ENCODE measurements at places on chromosomes 2 and 18.

DNA sequence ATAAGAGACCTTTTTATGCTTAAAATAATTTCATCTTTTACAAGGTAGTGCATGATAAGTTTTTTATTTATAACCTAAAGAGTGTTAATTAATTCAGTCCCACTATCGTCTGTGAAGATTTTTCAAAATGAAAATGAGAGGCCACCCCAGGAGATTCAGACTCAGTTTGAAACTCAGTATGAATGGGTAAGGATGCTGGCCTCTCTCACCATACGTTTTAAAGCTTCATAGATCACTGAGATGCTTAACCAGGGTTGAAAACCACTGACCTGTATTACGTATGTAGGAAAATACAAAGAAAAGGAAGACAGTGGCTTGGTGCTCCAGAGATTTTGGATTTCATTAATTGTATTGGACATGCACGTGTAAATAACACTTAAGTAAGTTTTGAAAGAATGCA lies 278.7 kb downstream of the FSIP2 start:
- no peaks in the 10 kb centered on the region for H3K36me3 ChIP-seq
- no peaks in the 10 kb centered on the region for H3K27me3 ChIP-seq
- H3K27ac ChIP-seq = no peak overlapping the region
- no peak overlapping the region for H3K4me3 ChIP-seq
- no peaks in the 10 kb centered on the region for H3K4me1 ChIP-seq

GRCh38 chr2:203685081-203685621 lies 21.3 kb upstream of the CD28 start:
- DNase-seq = peak; percentile 88
- H3K27me3 ChIP-seq = no peaks in the 10 kb centered on the region
- peak overlapping the region; percentile 96 for H3K27ac ChIP-seq
- no peaks in the 10 kb centered on the region for H3K36me3 ChIP-seq
- peak overlapping the region; percentile 47 for H3K4me3 ChIP-seq
- H3K4me1 ChIP-seq = peaks cover 90% of the 10 kb centered on the region

DNA sequence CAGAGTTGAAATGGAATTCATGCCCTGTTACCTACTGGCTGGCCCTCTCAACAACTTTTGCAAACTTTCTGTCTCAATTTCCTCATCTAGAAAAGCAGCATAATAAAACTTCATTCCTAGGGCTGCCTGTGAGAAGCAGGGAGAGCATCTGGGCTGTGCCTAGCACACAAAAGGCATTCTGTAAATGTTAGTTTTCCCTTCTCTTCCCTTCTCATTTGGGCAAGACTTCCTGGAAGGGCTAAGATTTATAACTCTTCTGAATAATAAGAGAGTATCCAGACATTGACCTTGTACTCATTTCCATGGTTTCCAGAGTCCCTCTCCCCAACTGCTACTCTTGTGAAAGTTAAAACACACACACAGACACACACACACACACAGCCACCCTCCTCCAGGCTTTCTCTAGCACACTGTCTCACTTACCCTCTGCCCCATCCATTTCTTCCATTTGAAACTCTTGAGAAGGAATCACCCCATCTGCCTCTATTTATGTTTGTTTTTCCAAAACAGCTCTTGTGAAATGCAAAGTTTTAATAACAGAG lies 302.1 kb downstream of the SMAD2 start:
- no peaks in the 10 kb centered on the region for H3K4me1 ChIP-seq
- no peak overlapping the region for H3K27ac ChIP-seq
- no peaks in the 10 kb centered on the region for H3K36me3 ChIP-seq
- DNase-seq = no peak
- H3K27me3 ChIP-seq = no peaks in the 10 kb centered on the region
- H3K4me3 ChIP-seq = no peak overlapping the region

DNA sequence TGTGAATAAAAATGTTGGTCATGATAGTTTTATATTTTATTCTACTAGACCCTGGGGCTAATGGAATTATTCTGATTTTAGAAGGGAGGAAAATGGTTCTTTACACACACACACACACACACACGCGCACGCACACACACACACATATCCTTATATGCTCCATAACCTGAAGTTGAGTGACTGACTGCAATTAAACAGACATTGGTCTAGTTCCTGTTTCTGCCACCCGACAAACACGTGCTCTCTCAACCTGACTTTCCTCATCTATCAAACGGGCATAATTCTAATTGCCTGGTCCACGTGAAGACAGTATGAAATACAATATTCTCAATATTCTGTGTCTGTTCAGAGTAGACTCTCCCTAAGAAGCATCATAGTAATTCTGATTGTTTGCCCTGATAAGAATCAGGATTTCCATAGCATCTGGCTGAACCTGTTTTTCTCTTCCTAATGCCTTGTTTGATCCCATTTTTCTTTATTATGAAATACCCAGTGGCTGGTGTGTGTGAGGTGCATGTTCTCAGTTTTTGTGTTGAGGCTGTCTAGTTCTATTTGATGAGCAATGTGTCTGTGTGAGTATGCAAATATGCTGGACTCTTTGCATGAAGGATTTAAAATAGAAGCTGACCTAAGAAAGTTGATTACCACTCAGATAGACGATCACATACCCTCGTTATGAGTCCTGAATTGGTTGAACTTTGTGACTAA lies 51.0 kb downstream of the SETBP1 start:
- peaks cover 52% of the 10 kb centered on the region for H3K4me1 ChIP-seq
- H3K4me3 ChIP-seq = no peak overlapping the region
- H3K27ac ChIP-seq = no peak overlapping the region

GRCh38 chr2:131152074-131152473 lies 46.9 kb downstream of the PLEKHB2 start:
- peaks cover 10% of the 10 kb centered on the region for H3K36me3 ChIP-seq
- H3K4me3 ChIP-seq = no peak overlapping the region
- 0 out of 2 replicates have a peak overlapping the region, but pooled peaks have one; percentile 8 for H3K27ac ChIP-seq
- no peak for DNase-seq
- H3K4me1 ChIP-seq = 0 out of 2 replicates have a peak, but pooled peaks cover 7% of the 10 kb centered on the region

GRCh38 chr2:37039580-37039979 lies 44.6 kb downstream of the HEATR5B start:
- no peak for DNase-seq
- H3K27ac ChIP-seq = no peak overlapping the region
- H3K27me3 ChIP-seq = no peaks in the 10 kb centered on the region
- no peaks in the 10 kb centered on the region for H3K4me1 ChIP-seq

DNA sequence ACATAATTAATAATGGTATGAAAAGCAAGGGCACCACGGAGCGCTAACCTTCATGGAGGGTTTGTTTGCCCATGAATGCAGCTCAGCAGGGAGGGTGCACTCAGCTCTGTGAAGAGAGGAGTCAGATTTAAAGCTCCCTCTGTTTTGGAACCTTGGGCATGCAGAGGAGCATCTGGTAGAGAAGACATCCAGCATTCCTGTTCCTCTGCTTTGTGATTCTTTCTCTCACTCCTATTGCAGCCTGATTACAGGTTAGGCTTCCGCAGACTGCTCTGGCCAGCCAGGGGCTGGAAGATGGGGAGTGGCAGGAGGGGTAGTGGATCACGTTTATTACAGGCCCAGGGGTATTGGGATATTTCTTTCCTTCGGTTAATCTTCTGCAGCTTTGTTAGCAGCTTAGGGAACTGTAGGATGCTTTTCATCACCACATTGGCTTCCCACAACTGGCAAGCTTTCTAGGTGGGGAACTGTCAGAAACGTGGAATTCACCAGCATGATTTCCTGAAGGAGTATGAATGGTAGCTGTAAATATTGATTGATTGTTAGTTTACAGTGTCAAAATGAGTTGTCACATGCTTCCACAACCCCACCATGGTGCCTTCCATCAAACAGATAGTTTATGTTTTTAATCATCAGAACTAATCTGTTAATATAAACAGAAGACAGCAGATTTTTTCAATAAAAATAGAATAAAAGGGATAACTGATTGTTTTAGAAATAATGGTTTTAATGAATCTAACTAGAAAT lies 201.1 kb downstream of the VAPA start:
- H3K4me3 ChIP-seq = no peak overlapping the region
- H3K27ac ChIP-seq = no peak overlapping the region
- H3K36me3 ChIP-seq = 0 out of 2 replicates have a peak, but pooled peaks cover 2% of the 10 kb centered on the region

GRCh38 chr2:158484892-158485556 lies 28.3 kb downstream of the PKP4 start:
- H3K4me3 ChIP-seq = no peak overlapping the region
- peaks cover 52% of the 10 kb centered on the region for H3K4me1 ChIP-seq
- DNase-seq = no peak
- peaks cover 4% of the 10 kb centered on the region for H3K36me3 ChIP-seq

GRCh38 chr18:23504720-23505119 lies 1.4 kb downstream of the RMC1 start:
- peaks cover 5% of the 10 kb centered on the region for H3K36me3 ChIP-seq
- H3K4me3 ChIP-seq = peak overlapping the region; percentile 97
- H3K4me1 ChIP-seq = peaks cover 25% of the 10 kb centered on the region

GRCh38 chr18:34767601-34768027 lies 57.5 kb downstream of the DTNA start:
- peak overlapping the region; percentile 73 for H3K27ac ChIP-seq
- peak overlapping the region; percentile 5 for H3K4me3 ChIP-seq
- H3K36me3 ChIP-seq = no peaks in the 10 kb centered on the region
- no peaks in the 10 kb centered on the region for H3K27me3 ChIP-seq
- H3K4me1 ChIP-seq = peaks cover 39% of the 10 kb centered on the region
- DNase-seq = peak; percentile 87

GRCh38 chr2:210536973-210537650 lies 19.3 kb upstream of the CPS1 start:
- no peaks in the 10 kb centered on the region for H3K4me1 ChIP-seq
- no peaks in the 10 kb centered on the region for H3K36me3 ChIP-seq
- H3K4me3 ChIP-seq = no peak overlapping the region
- H3K27me3 ChIP-seq = no peaks in the 10 kb centered on the region
- H3K27ac ChIP-seq = no peak overlapping the region
- DNase-seq = no peak

DNA sequence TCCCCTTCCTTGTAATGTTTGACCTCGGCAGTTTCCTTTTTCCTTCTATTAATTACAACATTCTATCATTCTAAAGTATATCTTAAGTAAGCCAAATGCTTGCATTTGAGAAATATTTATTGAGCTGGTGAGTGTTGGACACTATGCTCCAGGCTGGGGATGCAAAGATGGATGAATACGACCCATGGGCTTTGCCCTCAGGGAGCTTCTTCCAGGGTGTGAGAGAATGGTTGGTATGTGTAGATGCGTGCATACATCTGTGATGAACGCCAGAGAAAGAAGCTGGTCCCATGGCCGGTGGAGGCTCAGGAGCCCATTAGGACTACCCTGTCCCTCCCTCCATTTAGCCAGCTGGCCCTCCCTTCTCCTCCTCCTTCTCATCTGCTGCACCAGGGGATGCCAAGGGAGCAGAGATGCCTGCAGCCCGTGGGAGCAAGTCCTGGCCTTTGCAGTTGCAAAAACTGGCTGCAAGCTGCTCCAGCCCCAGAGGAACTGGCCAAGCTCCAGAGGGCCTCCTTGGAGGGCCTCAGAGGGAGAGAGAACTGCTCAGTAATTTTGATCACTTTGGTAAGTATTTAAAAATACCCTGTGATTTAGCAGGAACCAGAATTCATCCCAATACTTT lies 65.7 kb upstream of the FOSL2 start:
- no peak overlapping the region for H3K27ac ChIP-seq
- H3K27me3 ChIP-seq = no peaks in the 10 kb centered on the region
- peaks cover 29% of the 10 kb centered on the region for H3K4me1 ChIP-seq
- no peak overlapping the region for H3K4me3 ChIP-seq
- H3K36me3 ChIP-seq = peaks cover 17% of the 10 kb centered on the region

- no peak overlapping the region for H3K4me3 ChIP-seq
- no peak for DNase-seq
- no peaks in the 10 kb centered on the region for H3K36me3 ChIP-seq
- H3K4me1 ChIP-seq = no peaks in the 10 kb centered on the region
- no peak overlapping the region for H3K27ac ChIP-seq
Observed at GRCh38 chr2:227671170-227671905, 4.7 kb downstream of the SCYGR5 start.

DNA sequence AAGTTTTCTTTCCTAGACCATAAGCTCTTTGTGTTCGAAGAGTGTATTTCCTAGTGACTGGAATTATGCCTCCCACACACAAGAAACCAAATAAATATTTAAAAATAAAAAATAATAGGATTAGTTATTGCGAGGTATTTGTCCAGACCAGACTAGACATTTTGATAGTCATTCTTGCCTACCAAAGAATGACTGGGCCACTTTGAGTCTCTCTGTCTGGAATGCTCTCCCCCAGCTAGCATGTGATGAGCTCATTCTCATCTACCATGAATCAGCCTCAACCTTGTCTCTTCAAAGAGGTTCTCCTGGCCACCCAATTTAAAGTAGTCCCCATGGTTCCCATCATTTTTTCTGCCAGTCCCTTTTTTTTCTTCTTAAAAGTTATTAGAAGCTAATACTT lies 13.9 kb upstream of the DSC1 start:
- no peaks in the 10 kb centered on the region for H3K4me1 ChIP-seq
- no peak overlapping the region for H3K27ac ChIP-seq
- H3K36me3 ChIP-seq = 0 out of 2 replicates have a peak, but pooled peaks cover 5% of the 10 kb centered on the region
- H3K4me3 ChIP-seq = no peak overlapping the region
- H3K27me3 ChIP-seq = no peaks in the 10 kb centered on the region
